AG08395 (cell line): ENCODE measurements at places on chromosomes 7 and 10.

GRCh38 chr10:29386342-29386999, 97.6 kb downstream of the LYZL1 start:
- DNase-seq = peak; percentile 38

GRCh38 chr10:90930070-90930837, 9.4 kb upstream of the ANKRD1 start:
- DNase-seq = peak; percentile 60

- no peak for DNase-seq
These were observed 8.0 kb downstream of the CDH23 start for GRCh38 chr10:71404503-71405295.

- no peak for DNase-seq
These were observed 2.5 kb upstream of the TACR2 start for GRCh38 chr10:69419096-69419743.
